ENCODE measurements at places on chromosomes 6 and 20.

- DNase-seq: no peak
Observed at GRCh38 chr6:77055711-77056110, 407.6 kb downstream of the HTR1B start.

GRCh38 chr20:44810061-44810390 lies 320 bp downstream of the RIMS4 start:
- DNase-seq: no peak

GRCh38 chr6:78322068-78322845 lies 545.1 kb upstream of the IRAK1BP1 start:
- no peak for DNase-seq

GRCh38 chr6:164546263-164546662 lies 763.1 kb downstream of the C6orf118 start:
- no peak for DNase-seq

DNA sequence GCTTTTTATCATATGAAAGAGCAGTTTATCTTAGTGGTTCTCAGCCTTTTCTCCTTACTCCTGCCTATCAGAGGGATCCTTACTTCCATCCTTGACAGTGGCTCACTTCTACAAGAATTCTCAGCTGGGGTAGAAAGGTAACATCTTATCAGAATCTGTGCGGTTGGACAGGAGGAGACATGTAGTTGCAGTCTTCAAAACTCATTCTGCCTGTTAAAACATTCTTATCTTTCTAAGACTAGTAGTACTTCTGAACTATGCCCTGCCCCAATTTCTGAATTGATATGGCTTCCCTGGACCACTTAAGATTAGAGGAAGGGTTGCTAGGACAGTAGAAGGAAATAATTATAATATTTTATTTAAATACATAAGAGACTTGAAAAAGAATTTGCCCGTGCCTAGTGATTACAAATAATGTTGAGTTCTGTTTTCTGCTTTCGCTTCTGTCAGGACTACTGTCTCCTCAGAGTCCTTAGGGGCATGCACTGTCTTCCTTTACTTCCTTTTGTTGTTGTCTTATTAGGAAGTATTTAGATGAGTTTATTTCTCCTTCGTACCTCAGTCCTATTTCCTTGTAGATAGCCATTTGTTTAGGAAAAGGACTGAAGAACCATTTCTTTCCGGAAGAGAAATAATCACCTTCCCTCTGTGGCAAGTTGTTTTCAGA lies 24.9 kb downstream of the BLTP3A start:
- DNase-seq: no peak

GRCh38 chr6:111983193-111983592 lies 70.7 kb upstream of the CCN6 start:
- no peak for DNase-seq

GRCh38 chr6:132750455-132751248 lies 7.1 kb downstream of the VNN2 start:
- DNase-seq: no peak

- peak; percentile 79 for DNase-seq
Observed at GRCh38 chr6:12962987-12963386, 246.4 kb downstream of the PHACTR1 start.

- no peak for DNase-seq
Observed at GRCh38 chr6:11727346-11727997, 51.1 kb downstream of the ADTRP start.

DNA sequence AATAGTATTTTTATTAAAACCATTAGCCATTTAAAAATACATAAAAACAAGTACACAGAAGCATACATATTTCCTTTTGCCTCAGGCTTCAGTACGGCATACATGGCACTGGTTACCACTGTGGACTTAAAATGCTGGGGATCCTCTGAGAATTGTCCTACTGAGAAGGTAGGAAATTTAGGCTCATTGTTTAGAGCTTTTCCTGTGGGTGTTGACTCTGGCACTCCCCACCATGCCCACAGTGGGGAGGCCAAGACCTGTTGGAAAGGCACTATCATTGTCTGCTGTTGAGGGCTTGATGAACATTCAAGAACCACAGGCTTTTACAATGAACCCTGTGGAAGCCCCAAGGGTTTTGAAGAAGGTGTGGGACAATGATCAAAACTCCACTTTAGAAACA lies 473.4 kb downstream of the BTBD3 start:
- DNase-seq: no peak

DNA sequence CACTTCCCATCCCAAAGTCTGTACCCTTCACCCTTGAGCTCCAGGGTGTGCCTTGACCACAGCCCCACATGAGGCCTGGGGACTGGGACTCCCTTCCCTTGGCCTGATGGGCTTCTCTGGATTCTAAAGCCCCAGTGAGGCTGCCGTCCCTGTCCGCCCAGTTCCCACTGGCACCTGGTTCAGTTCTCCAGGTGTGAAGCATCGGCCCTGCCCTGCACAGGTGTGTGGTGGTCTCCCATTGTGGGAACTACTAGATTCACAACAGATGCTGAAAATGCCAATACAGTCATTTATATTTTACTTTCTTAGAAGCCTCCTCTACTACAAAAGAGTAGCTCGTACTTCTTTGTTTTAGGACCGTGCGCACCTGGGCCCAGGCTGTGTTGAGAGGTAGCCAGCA lies 72.8 kb downstream of the TTLL2 start:
- no peak for DNase-seq

DNA sequence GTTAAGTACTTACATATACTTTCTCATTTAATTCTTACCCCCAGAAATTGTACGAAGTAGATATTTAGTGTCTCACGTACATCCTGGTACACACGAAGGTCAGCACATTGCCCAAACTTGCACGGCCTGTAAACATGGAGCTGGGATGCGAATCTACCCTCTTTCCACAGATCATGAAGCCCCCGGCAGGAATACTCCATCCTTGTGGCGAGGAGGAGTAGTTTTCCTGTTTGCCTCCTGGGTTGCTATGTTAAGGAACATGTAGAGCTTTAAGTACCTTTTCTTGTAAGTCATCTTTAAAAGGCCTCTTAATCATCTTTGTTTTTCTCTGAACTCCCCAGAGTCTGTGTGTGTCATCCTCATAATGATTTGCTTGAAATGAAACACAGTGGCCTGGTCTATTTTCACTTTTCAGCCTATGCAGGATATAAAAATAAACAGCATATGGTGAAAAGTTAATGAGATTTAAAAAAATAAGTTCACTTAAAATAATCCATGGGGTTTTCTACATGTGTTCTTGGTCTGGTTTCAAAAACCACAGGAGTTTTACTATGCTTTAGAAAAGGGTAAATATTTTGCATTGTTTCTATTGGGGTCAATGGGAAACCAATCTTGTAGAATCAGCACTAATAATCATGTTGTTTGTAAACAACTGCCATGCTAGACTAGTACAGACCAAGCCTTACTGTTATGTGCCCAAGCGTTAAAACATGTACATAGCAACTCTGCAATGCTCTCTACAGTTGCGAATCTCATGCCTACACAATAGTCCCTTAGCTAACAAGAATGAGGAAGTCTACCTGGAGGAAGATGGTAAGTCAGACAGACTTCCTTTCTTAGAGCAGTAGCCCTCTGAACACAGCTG lies 9.3 kb upstream of the ARID1B start:
- DNase-seq: peak; percentile 11

GRCh38 chr6:167089243-167090142 lies 33.4 kb upstream of the CCR6 start:
- no peak for DNase-seq

- DNase-seq: no peak
Observed at GRCh38 chr6:13433709-13434121, 53.7 kb downstream of the GFOD1 start.

DNA sequence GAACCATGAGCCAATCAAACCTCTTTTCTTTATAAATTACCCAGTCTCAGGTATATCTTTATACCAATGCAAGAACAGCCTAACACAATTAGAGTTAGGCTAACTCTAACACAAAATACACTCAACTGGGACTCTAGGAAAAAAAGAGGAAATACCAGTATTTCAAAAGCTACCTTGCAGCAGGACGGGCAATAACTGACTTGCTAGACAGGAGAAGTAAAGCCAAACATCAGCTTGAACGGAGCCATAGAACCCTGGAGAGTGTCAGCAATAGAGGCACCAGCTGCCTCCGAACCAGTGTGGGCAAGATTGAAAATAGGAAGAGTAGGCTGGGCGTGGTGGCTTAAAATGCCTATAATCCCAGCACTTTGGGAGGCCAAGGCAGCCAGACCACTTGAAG lies 162.0 kb upstream of the SOX4 start:
- no peak for DNase-seq

- DNase-seq: no peak
Observed at GRCh38 chr6:149508485-149508884, 23.7 kb upstream of the ZC3H12D start.

Data from ELR (cell line).